Activated CD4-positive, alpha-beta T cell treated with anti-CD3 and anti-CD28 coated beads, Interleukin-2, amount 50 U/mL, for 24 hours (primary cell): ENCODE measurements at places on chromosomes 16 and 17.

GRCh38 chr17:42276359-42276608 is at the start of gene STAT5B:
TSS of gene STAT5B (minus strand) at chr17:42276391. CDS start at chr17:42232127, 44,264 bp downstream.
- no peak for DNase-seq

DNA sequence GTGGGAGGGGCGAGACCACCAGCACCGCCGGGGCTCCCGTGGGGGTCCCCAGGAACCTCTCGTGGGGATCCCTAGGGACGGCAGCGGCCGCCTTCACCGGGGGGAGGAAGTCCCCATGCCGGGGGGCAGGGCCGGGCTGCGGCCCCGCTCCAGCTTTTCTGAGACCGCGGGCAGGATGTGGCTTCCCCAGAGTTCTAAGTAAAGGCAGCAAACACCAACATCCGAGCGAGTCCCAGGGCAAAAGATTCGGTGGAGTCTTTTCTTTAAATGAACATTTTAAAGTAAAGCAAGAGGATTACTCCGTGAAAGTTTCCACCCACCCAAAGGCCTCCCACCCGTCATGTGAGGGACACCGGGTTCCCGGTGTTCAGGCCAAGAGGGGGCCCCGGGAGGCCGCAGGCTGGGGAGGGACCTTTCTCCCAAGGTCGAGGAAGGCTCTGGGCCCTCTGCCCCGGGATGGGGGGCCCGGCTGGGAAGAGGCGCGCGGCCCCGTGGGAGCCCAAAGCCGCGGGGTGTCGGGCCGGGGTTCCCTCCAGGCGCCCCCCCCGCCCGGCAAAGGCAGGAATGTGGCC is 137.2 kb upstream of the RPH3AL start:
- peak; percentile 41 for DNase-seq

DNA sequence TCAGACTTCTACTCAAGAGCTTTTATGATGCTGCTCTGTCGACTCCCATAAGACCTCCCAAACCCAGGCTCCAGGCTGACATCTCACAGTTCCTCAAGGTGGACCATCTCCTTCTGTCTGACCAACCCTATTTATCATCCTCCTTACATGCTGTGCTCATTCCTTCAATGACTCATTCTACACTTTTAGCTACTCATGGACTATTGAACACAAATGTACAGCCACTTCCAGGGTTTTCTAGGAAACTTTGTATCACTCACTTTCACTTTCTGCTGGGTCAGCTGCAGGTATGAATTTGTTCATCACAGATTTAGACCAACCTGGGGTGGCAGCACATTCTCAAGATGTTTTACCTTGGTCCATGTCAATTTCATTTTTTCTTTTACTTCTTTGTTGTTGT is 162.4 kb upstream of the FAM20A start:
- DNase-seq, result no peak

- no peak for DNase-seq
Measured at GRCh38 chr16:24353622-24354021, 97.5 kb downstream of the CACNG3 start.

- DNase-seq, result no peak
Measured at GRCh38 chr16:995087-995486, 13.5 kb downstream of the SOX8 start.

DNA sequence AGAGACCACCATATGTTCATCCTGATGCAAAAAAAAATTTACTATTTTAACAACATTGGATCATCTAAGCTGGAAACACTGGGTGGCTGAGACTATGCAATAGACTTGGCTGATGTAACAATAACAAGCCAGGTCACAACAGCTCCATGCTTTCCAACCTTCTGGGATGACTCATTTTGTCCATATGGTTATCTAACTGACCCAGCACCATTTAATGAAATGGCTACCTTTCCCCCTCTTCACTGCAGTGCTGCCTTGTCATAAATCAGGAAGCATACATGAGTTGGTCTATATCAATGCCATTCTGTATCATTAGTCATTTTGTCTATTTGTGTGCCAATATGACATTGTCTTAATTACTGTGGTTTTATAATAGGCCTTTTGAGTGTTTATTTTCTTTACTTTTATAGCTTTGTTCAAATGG is 217.6 kb upstream of the KCNJ16 start:
- DNase-seq, result no peak

DNA sequence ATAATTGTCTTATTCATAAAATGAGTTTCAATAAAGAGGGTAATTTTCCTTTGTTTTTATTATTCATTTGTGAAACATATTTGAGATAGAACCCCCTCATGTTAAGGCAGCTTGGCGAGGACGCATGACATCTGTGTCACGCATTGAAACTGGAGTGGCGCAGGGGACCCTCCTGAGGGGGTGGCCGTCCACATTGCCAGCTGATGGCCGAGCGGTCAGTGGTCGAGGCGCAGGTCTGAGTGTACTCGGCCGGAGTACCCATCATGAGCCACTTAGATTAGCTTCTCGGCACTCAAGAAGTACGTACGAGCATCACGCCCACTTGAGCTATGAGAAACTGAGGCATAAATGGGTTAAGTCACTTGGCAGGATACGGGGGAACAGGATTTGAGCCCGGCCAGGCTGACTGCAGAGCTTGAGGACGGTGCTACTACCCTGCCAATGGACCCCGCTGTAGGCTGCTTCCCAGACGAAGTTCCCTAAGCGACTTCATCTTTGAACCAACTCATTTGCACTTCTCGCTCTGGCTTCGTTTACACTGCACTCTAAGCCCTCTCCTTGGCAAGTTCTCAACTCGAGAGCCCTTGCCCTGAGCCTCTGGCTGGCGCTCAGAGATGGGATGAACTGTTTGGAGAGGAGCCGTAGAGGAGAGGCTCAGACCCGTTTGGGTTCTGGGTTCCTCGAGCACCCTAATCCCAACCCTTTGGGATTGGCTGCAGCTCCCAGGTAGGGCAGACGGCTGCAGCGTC is 91.8 kb downstream of the SDK2 start:
- DNase-seq, result no peak

- no peak for DNase-seq
Measured at GRCh38 chr17:44898768-44899073, 524 bp downstream of the EFTUD2 start.

DNA sequence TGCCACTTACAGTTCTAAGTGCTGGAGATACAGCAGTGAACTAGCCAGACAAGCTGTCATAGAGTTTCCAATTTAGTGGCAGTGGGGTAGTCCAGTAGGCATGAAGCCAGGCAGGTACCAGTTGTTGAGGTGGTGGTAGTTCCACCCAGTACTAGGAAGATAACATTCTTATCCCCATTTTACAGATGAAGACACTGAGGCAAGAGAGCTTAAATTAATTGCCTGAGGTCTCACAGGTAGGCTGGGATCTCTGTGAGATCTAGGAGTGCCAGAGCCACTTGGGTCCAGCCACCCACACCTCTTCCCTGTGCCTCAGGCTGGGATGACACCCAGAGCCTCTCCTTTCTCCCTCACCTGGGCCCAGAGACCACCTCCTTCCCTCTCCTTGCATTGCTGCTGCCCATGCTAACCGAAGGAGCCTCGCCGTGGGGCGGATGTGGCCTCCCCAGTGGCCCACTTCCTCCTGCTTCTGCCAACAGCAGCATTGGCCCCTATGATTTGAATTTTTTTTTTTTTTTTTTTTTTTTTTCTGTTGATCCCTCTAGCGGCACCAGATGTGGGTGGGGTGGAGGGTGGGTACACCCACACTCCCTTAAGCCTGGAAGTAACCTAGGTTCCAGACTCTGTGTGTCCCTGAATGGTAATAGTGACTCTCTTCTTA is 114.0 kb downstream of the PRKCB start:
- DNase-seq, result no peak

DNA sequence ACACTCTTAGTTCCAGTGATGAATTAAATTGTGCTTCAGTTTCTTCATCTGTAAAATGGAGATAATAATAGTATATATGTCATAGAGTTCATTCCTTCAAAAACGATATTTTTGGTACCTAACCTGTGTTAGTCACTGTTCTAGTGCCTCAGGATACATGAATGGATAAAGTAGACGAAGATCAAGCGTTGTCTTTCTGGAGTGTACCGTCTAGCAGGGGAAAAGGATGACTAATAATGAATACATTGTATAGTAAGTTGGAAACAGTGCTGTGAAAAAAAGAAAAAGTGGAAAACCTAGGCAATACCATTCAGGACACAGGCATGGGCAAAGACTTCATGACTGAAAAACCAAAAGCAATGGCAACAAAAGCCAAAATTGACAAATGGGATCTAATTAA is 8.6 kb downstream of the KRT10 start:
- no peak for DNase-seq

GRCh38 chr16:57529391-57530103 is 6.8 kb downstream of the CCDC102A start:
- no peak for DNase-seq

DNA sequence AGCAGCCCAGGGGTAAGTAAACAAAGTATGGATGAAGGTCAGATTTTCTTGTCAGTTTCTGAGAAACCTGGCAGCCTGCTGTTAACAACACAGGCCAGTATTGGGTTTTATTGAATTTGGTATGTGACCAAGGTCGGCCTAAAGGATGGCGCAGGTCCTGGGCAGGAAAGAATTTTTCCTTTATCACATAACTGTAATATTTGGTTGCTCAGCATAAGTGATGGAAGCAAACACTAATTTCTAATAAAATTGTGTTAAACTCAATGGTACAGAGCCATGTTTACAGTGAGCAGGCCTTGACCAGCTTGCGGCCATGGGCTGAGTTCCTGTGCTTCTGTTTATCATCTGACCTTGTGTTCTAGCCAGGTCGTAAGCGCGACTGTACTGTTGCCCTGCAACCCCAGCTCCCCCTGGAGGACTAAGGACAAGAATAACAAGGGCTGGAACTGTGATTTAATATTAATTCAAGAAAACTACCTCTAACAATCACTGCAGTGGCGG is 10.5 kb downstream of the POLDIP2 start:
- no peak for DNase-seq

DNA sequence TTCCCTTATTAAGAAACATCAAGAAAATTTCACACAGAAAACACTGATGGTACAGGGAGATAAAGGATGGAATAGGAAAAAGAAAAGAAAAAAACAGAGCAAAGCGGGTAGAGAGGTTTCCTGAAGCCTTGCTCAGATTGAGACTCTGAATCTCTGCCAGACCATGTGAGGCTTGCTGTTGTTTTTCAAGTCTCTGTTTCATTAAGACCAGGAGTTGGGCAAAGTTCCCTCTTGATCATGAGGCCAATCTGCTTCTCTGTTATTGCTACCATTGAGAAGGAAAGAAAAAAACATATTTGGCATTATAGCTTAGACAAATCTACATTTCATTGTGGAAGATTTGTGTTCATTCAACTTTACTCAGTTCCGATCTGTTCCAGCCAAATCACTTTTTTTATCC is 201.6 kb upstream of the SOX9 start:
- DNase-seq, result no peak

DNA sequence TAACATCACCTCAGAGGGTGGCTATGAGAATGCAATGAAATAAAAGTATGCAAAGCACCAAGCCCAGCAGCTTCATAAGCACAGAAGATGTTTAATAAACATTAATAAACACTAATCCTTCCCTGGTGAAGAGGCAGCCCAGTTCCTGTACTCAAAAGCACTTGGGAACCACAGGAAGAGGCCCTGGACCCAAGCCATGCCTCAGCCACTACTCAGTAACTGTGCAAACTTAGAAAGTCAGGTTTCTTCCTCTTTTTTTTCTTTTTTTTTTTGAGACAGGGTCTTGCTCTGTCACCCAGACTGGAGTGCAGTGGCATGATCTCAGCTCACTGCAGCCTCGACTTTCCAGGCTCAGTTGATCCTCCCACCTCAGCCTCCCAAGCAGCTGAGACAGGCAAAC is 5.3 kb downstream of the ARHGAP17 start:
- no peak for DNase-seq

GRCh38 chr17:82782657-82783207 is 30.9 kb downstream of the TBCD start:
- DNase-seq, result no peak

GRCh38 chr16:79750311-79750710 is 149.8 kb upstream of the MAF start:
- no peak for DNase-seq

GRCh38 chr17:81932333-81932983 is 4.6 kb downstream of the PYCR1 start:
- DNase-seq, result no peak

DNA sequence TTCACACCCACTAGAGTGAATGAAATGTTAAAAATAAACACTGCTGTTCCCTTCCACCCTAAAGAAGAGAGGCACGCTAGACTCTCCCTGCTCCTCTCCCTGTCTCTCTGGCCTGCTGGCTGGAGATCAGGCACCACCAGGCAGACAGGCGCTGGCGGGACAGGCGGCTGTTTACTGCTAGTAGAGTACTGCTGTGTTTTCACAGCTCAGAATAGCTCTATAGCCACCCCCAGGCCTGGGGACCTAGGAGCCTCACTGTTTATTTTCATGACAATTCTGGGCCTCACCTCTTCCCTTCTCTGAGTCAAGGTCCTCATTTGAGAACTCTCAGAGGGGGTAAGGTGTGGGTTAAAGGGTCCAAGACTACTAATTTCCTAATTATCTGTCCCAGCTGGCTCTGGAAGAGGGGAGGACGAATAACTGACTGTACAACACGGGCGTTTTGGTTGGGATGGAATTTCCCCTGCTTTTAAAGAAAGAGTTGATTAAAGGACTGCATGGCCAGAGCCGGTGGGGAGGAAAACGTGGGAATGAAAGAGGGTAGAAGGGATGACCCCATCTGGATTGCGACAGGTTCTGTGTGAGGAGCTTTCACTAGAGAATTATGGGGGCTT is 9.0 kb upstream of the G6PC1 start:
- no peak for DNase-seq

DNA sequence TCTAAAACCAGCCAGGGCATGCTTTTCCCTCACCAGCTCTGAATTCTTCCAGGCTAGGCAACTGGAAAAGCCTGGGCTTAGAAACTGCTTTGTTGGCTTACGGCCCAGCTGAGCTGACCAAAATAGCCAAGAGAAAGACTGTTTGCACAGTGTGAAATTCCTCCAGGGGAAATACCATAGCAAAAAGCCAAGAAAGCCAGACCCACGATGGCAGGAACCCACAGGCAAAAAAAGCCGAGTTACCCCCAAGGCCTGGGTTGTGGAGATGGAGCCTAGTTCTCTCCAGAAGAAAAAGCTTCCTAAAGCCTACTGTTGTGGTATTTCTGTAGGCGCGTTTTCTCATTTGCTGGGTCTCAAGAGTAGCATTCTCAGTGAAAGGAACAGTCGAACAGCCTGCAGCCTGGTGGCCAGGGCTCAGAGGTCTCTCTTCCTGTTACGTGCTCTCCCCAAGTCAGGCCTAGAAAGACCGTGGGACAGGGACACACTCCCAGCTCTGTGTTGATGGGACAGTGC is 9.2 kb downstream of the SP2 start:
- no peak for DNase-seq

DNA sequence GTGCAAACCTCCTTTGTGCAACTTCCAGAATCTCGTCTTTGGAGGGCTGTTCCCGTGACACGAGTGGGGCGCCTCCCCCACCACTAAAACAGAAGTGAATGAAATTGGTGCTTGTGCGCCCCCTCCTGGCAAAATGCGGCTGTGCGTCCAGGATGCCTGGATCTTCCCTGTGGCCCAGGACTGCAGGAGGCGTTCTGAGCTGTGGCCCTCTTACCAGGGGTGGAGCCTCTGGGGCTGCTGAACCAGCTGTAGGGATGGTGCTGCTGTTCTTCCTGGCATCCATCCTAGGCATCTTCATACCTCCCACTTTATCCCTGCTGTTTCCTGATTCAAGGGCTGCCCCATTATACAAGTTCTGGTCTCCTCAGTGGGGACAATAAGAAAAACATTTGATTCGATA is 18.5 kb upstream of the NAGLU start:
- peak; percentile 76 for DNase-seq
